H1 (cell line): ENCODE measurements at places on chromosomes 12 and 14. TPM values are rescaled to one million over a fixed set of nuclear protein-coding genes. Genes with fewer than 3 reads are reported as not detected.

DNA sequence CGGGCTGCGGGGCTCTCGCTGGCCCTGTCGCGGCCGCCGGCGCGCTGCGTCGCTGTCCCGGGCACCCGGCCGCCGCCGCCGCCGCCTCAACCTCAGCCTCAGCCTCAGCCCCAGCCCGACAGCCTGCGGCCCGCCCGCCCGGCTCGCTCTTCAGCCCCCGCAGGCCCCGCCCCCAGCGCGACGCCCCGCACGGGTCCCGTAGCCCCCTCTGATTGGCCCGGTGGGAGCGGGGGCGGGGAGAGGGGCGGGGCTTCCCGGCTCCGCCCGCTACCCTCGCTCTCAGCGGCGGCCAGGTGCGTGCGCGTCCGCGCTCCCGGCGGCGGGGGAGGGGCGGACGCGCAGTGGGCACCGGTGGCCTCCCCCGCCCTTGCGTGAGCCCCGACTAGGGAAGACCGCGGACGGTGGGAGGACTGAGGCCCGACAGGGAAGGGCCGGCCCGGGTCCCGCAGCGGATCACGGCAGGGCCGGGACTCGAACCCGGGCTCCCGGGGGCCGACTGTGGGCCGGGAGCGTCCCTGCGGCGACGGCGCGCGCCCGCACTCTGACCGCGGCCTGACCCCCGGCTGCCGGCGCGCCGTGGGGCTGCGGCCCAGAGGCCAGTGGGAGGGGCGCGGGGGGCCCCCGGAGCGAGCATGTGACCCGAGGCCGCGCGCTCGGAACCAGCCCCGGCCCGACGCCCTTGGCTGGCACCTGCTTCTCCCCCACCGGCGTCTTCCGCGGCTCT, at the start of gene PPP1R13B:
PPP1R13B (minus strand) TSS at position 125 of the 724 bp plus-strand sequence. CDS start 268 bp downstream, outside the sequence.
- H3K4me1 ChIP-seq = peaks cover 1% of the 10 kb centered on the region
- DNase-seq = peak; percentile 94
- peak within 1 kb of the TSS; percentile 66 for H3K4me3 ChIP-seq
- H3K27ac ChIP-seq = no peak within 1 kb of the TSS; the same call in 1 of the 2 replicates
- H3K27me3 ChIP-seq = peaks cover 22% of the 10 kb centered on the region

GRCh38 chr14:75282170-75282554, 3.5 kb downstream of the FOS start:
- no peak for DNase-seq
- H3K4me1 ChIP-seq = peaks cover 9% of the 10 kb centered on the region
- H3K4me3 ChIP-seq = no peak overlapping the region
- H3K36me3 ChIP-seq = peaks cover 9% of the 10 kb centered on the region; the same call in 1 of the 2 replicates
- H3K27ac ChIP-seq = no peak overlapping the region

GRCh38 chr14:86815341-86815740, 1177.6 kb downstream of the GALC start:
- no peak overlapping the region for H3K4me3 ChIP-seq
- no peaks in the 10 kb centered on the region for H3K36me3 ChIP-seq
- H3K4me1 ChIP-seq = no peaks in the 10 kb centered on the region
- DNase-seq = no peak

The ADAM21 gene
- total RNA-seq = not detected in 2 replicates

The JAG2 gene
- total RNA-seq = 6.2 and 8.9 TPM in 2 replicates
